ENCODE measurements at places on chromosomes 3 and 15.

DNA sequence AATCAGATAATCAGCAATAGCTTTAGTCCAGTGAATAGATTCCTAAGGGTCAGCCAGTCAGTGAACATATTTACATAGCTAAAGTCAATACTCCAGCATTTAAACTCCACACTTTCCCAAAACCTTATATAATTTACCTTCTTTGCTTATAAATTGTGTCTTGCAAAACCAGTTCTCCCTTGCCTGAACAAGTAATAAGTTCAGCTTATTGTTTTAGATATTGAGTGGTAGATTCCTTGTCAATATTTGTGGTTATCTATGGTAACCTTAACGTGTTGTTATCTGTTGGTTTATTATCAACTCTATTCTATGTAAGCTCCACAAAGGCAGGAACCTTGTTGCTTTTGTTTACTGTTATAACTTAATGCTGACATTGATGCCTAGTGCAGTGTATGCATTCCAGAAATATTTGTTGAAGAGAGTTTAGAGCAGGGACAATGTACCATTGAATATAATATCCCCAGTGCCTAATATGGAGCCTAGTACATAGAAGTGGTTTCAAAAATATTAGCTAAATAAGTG lies 24.0 kb downstream of the PLSCR5 start:
- DNase-seq, result no peak

GRCh38 chr3:17808994-17809393 lies 66.6 kb upstream of the TBC1D5 start:
- peak; percentile 9 for DNase-seq

GRCh38 chr15:74201710-74202420 lies 722 bp downstream of the STRA6 start:
- DNase-seq, result peak; percentile 82

DNA sequence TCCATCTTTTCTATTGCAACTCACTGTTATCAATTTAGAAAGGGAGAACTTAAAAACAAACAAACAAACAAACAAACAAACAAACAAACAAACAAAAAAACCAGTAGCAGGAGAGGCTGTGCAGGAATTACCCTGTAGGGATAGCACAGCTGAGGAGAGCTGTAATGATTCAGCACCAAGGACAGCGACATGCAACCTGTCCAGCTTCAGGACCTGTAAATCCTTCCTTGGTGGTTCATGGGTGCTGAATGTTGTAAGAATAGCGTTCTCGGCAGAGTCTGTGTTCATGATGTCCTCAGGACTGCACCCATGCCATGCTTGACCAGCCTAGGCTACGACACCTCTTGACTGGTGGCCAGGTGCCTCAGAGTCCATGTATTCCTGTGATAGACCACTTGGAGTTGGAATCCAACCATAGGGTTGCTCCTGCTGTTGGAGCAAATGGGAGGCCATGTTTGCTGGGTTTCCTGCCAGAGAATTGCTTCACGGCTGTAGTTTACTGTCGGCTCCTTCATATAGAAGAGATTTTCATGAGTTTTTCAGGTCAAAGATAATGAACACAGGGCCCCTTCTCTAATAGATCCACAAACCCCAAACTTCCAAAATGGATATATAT lies 65.9 kb downstream of the CACNA2D3 start:
- peak; percentile 72 for DNase-seq

GRCh38 chr3:187288131-187288854 lies 3.2 kb downstream of the MASP1 start:
- DNase-seq, result no peak

DNA sequence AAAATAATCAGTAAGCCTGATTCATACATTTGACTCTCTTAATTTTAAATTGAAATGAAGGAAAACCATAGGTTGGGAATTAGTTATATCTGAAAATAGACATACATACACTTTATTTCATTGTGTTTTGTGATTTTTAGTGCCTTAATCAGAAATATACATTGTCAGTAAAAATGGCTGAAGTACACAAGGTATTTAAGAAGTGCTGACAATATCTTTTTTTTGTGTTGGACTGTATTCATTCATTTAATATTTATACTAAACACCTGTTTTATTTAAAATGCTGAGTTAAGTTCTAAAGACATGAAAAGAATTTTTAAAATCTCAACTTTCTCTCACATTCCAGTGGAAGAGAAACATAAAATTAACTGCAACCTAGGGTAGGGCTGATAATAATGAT lies 413.3 kb downstream of the PLCL2 start:
- no peak for DNase-seq
